Non-pigmented ciliary epithelial cell (primary cell): ENCODE measurements at places on chromosomes 13 and 19.

DNA sequence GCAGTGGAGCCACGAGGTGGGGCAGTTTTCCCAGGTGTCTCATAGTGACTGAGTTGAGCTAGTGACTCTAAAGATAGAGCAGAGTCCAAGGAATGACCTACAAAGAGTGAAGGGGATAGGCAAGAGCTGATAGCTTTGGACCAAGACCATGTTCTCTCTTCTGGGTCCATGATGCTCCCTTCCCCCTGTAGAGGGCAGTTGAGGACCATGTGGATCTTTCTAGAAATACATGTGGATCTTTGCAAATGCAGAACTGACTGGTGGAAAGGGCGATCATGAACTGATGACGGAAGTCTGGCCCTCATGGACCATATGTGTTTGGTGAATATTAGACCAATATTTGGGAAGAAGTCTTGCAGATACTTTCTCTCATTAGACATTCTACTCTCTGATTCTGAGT, 6.9 kb downstream of the PSG1 start:
- no peak for DNase-seq

GRCh38 chr13:99425485-99426341, 75.6 kb upstream of the TM9SF2 start:
- DNase-seq = no peak

DNA sequence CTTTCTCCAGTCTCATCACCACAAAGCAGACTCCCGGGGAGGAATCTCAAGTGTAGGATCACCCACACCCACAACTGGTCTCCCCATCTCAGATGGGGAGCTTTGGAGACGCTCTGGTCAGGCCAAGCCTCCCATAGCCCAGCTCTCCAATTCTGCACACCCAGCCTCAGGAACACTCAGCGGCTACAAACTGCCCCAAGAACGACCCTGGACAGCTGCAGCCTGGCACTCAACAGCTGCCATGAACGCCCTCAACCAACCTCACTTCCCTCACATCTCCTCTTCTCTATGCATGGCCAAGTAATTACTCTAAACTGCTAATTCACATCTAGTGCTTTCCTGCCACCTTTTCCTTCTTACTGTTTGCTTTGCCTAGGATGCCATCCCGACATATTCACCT, 42.6 kb downstream of the DZIP1 start:
- DNase-seq = no peak

- DNase-seq = no peak
These were observed 1208.3 kb downstream of the PCDH9 start for GRCh38 chr13:66021846-66022245.

GRCh38 chr19:45161738-45162607, 1.2 kb upstream of the NKPD1 start:
- DNase-seq = no peak

DNA sequence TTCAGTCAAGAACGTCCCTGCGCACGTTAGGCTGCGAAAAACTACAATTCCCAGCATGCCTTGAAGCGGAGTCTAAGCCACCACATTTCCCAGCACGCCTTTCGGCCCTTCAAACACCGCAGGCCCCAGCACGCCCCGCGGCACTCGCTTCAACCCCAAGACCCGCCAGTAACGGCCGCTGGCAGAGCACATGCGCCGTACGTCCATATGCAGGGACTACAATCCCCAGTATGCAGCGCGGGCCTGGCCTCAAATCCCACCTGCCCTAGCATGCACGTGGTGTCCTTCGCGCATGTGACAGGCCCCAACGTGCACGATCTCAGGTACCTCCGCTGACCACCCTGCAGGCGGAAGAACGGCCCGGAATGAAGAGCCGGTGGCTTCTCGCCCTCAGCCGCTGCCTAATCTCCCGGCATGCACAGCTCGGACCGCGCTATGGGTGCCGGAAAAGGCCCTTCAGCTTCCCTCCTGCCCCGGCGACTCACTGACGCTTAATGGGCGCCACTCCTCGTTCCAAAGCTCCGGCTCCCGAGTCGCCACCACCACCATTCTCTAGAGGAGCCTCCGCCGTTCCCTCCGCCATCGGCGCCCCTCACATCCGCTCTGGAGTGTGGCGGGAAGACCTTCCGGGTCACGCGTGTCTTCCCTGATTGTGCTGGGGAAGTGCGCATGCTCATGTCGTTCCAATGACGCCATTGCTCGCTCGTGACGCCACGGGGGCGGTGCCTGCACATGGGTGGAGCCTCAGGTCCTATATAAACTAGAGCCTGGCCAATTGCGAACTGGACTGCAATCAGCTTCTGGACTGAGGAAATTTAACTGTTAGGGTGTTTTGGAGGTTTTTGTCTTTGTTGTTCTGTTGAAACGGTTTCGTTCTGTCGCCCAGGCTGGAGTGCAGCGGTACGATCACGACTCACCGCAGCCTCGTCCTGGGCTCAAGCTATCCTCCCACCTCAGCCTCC, at the start of gene DUS3L:
Gene DUS3L (minus strand): TSS at position 605 of the 962 bp plus-strand sequence. CDS start 22 bp downstream, at position 583.
- DNase-seq = peak; percentile 90

- DNase-seq = no peak
These were observed 11.8 kb upstream of the CEACAM1 start for GRCh38 chr19:42540071-42540553.

DNA sequence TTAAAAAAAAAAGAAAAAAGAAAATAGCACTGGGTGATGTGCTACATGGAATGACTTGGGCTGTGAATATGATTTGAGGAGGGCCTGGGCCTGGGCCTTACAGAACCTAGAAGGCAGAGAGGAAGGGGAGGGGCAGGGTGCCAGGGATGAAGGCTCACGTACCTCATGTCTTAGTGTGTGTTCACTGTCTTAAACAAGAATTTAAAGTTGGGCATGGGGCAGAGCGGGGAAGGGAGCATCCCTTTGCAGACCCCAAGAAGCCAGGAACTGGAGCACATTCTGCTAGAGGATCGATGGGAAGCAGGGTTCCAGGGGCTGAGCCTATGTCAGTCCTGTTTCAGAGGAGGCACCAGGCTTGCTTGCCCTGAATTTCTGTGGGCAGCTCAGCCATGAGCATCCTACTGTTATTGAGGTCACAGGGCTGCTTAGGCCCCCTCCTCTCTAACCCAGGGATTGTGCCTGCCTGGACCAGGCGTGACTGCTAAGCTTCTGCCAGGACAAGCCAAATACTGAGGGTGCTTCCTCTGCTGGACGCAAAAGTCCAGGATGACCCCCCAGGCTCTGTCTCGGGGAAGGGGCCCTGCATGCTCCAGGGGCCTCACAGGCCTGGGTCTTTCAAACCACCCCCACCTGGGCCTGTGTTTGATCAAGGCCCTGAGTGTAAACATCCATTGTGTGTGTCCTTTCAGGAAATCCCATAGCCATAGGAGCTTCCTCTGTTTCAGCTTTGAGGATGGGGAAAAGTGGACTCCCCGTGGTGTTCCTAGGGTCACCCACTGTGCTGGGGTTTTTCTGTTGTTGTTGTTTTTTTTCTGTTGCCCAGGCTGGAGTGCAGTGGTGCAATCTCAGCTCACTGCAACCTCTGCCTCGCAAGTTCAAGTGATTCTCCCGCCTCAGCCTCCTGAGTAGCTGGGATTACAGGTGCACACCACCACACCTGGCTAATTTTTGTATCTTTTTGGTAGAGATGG, 4.8 kb downstream of the LSR start:
- no peak for DNase-seq

DNA sequence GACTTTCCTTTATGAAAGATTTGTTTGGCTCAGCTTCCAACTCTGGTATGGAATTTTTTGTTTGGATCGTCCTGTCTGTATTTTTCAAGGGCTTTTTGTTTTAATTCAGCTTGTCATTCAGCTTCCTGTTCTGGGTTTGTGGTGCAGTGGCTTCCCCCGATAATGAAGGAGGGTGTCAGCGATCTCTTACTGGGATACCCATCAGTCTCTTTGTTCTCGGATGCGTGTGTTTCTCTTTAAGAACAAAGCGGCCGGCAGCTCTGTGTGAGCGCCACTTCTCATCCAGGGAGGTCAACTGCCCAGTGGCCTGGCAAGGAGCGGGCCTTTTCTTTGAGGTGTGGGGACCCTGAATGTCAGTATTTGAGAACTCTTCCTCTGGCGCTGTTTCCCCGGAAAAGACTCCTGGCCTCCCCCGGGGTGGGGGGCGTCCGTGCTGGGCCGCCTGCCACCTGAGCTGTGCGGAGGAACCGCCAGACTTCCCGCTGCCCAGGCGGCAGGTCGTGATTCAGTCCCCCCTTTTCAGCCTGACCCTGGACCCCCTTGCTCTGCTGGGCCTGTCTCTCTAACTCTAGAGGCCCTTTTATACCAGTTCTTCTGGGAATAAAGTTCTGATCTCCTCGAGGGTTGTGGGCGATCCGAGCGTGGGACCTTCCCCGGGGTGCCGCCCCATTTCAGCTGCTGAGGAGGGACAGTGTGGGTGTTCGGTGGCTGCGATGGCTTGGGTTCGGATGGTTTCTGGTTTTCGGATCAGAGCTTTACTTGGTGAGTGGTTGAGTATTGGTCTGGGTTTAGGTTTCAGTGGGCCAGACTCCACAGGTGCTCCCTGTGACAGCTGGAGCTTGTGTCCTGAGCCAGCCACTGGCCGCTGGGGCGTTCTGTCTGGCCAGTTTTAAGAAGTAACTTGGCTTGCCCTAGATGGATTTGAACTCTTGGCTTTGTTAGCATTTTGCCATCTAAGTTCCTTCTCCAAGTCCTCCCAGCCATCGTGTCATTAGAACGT, 3.4 kb downstream of the SF3A2 start:
- DNase-seq = peak; percentile 14

GRCh38 chr13:101121608-101122007, 294.7 kb downstream of the NALCN start:
- no peak for DNase-seq

DNA sequence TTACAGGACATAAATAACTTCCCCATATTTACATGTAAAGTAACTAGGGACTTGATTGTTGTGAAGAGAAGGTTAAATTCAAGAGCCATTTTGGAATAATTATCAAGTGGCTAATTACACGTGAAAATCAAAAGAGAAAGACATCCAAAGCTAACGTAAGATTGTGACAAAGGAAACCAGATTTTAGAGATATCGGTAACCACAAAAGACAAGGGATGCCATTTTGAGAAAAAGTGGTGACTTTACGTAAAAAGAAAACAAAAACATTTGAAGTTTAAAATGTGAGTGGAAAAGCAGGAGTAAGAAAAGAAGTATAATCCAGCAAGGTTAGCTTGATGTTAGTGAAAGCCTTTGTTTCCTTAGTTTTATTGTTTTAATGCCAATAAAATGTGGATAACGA, 10.9 kb upstream of the VWA8 start:
- no peak for DNase-seq

DNA sequence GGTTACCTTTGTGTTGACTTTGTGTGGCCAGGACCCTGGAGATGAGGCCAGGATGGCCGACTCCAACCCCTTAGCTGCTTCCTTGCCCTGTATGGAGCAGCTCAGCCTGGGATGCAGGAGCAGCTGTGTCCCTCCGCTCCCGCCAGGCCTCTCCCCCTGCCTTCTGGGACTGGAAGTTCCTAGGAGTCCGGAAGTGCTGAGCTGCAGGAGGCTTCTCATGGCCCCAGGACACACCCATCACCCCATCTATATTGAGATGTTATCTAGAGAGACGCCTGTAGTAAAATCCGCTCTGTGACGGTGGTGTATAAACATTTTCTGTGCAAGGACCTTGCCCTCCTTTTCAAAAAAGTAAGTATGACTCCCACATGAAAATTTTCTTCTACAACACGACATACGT, 27.0 kb downstream of the WTIP start:
- no peak for DNase-seq

DNA sequence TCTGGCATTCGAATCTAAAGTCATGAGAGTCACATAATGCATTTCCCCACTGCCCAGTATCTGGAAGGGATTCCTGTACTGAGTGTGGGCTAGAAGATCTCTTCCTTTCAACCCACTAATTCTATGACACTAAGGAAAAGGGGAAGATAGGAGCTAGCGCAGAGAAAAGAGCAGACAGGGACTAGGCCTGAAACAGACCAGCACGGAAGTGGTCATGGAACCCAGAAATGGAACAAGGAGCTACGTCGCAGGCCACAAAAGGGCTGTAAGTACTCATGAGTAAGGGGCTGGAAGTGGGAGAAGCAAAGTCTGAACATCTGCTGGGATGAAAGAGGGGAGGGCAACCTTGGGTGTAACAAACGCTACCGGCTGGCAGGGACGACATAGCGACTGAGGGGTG, 8.6 kb downstream of the ABCC4 start:
- DNase-seq = no peak

DNA sequence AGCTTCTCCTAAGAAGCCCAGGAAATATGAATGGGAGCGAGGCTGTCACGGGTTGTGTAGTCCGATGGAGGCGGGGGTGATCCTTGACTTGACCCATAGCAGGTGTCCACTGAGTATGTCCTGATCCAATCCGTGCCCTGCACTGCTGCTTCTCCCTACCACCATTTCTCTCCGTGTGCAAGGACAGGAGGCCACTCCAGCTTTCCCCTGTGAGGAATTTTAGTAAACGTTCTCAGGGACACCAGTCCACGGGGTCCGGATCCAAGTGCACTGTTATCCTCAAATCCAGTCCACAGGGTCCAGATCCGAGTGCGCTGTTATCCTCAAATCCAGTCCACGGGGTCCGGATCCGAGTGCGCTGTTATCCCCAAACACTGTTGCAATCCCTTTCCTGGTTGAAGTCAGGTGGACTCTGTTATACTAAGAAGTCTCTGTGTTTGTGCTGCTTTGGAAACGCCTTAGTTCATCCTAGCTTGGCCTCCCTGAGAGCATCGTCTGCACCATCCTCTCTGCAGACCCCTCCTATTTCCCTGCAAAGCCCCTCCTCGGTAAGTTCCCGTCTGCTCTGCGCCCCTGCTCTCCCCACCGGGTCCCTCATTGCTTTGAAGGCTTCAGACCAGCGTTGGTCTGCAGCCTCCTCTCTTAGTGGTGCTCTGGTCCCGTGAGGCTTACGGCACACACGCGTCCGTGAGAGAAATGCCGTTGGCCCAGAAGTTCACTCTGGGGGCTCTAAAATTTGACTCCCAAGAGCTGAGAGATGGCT, 303.5 kb downstream of the TEX29 start:
- DNase-seq = no peak

- no peak for DNase-seq
These were observed 17.1 kb upstream of the LRCH1 start for GRCh38 chr13:46535825-46536224.

DNA sequence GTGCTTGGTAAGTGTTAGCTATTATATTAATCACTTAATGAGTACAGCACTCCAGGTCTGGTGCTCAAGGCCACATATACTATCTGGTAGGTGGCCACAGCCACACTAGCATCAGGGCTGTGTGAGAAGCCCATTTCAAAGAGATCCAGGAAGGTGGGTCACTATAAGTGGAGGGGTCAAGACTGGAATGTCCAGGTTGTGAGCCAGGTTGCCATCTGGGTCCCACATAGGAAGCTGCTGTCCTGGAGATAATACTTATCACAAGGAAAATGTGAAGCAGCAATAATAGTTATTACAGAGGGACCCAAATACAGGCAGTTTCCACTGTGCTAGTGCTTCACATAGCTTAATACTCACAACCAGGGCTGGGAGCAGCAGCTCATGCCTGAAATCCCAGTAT, 13.1 kb downstream of the C19orf47 start:
- DNase-seq = no peak
